ENCODE measurements at places on chromosomes 12 and 14.

DNA sequence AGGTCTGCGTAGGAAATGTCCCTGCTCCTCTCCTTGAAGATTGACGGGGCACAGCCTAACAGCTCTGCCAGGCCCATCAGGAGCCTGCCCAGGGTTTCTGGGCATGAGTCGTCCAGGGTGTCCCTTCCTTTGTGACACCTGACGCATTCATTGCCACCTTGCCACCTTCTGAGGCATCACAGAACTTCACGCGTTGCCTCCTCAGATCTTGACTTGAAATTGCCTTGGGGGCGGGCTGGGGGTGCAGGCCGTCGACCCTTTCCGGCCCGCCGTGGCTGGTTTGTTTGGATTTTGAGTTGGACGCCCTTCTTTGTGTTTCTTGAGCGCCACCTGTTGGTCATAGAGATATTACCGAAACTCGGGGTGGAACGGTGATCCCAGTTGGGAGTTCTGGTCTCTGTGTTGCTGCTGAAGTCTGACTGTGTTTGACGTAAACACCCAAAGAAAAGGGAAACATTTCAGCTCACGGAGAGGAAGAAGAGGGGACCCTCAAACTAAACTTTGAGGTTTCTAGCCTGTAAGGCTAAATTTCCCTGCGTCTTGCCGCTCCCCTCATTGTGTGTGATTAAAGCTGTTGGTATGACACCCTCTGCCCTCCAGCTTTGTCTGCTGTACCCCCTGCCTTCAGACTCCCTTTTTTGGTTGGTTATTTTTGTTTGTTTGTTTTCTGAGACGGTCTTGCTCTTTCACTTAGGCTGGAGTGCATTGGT lies 44.6 kb downstream of the MLXIP start:
- DNase-seq: no peak

DNA sequence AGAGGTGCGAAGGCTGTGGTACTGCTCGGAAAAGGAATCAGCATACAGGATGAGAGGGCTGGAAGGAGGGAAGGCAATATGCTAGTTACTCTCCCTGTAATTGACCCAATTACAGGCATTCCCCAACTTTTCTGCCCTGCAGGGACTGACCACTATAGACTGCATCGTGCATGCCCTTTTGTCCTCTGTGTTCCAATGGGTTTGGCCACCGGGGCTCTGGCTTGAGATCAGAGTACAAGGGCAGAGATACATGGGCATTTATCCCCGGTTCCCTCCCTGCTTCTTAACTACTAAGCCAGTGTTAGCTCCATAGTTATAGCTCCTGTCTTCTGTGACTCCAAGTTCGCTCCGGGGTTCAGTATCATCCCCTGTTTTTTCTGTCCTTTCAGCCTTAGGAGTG lies 59.7 kb downstream of the GTF2A1 start:
- no peak for DNase-seq

GRCh38 chr12:76259660-76260389 lies 88.4 kb downstream of the BBS10 start:
- DNase-seq: no peak

DNA sequence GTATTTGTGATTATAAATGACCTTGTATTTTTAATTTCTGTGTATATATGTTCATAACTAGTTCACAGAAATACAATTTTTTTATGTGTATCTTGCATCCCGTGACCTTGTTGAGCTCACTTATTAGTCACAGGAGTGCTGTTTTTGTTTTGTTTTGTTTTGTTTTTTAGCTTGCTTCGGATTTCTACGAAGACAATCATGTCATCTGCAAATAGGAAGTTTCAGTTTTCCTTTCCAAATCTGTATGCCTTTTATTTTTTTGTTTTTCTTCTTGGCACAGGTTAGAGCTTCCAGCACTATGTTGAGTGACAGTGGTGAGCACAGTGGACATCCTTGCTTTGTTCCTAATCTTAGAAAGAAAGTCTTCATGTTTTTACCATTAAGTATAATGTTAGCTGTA lies 229.2 kb upstream of the GARIN6 start:
- no peak for DNase-seq

DNA sequence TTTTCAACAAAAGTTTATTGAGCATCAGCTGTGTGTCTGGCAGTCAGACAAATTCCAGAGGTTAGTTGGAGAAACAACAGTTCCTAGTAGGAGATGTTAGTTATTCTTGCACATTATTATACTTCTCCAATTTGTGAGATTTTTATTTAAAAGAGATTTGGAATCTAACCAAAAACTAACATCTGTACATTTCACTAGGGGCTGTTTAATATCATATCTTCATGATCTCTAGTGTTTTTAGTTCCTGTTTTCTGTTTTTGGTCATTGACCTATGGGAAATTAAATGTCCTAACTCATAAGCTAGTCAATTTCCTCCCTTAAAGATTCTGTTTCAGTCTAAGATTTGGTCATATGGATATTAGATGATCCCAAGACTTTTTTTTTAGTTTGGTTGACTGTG lies 34.1 kb upstream of the KLHDC2 start:
- DNase-seq: no peak

DNA sequence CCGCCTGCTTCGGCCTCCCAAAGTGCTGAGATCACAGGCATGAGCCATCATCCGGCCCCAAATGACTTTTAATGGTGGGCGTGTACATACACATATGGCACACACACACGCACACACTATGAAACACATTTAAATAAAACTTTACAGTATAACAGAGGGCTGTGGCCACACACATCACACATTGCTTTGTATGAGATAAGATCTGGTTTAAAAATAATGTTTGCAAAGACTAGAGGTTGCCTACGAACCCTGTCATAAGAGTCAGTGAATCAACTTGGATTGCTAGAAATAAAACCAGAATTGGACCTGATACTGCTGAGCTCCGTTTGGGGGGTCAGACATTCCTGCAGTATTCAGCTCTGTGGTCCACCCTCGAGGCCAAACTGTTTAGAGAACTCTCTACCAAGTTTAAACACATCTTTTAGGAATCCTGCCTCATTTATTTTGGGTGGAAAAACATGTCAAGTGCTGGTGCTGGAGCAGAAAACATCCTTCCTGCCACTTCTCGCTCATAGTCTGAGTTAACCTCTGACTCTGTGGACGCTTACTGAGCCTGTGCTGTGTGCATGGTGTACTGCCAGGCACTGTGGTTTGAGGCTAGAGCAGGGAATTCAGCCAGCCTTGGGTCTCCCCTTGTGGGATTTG lies 47.8 kb upstream of the EML1 start:
- DNase-seq: no peak

- no peak for DNase-seq
These were observed 28.9 kb downstream of the VDR start for GRCh38 chr12:47875746-47876439.

- DNase-seq: no peak
These were observed 41.3 kb upstream of the RNU6-8 start for GRCh38 chr14:32244404-32244803.

- DNase-seq: no peak
These were observed 221.1 kb upstream of the RGS6 start for GRCh38 chr14:71711125-71711524.

DNA sequence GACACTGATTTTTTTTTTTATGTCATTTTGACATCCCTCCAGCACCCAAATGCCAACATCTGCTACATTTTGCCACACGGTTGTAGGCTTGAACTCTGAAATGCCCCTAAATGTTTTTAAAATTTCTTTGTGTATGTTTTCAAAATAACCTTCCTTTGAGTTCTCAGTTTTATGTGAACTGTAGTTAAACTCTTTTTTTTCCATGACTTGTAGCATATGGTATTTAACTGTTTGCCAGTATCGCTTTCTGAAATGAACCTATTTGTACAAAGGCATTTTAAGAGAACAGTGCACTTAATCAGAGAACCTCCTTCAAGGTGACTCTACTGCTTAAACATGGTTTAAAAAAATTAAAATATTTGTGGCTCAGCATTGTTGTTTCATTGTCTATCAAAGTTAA lies 61.5 kb downstream of the PDE3A start:
- no peak for DNase-seq

DNA sequence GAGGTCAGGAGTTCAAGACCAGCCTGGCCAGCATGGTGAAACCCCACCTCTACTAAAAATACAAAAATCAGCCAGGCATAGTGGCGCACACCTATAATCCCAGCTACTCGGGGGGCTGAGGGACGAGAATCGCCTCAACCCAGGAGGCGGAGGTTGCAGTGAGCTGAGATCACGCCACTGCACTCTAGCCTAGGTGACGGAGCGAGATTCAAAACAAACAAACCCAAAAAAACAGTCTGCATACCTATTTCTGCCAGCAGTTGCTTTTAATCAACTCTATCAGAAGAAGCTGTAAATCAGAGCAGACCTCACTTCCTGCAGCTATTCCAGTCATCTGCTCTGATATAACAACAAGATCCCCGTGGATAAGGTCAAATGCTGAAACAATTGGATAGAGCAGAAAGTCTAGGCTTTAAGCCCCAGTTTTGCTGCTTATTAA lies 50.5 kb downstream of the LIMA1 start:
- no peak for DNase-seq

DNA sequence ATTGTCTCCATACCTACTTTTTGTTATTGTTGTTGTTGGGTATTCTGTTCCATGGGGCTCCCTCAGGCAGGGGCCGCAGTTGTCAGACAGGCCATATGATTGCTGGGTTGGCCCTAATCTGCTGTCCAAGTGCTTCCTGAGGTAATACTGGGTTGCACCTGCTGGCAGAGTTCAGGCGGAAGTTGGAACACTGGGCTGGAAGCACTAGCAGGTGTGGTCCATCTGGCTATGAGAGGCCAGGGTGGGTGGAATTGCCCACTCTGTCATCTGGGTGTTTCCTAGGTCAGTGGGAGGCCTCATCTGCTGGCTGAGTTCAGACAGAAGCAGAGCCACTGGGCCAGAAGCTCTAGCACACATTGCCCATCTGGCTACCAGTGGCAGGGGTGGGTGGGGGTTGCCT lies 81.3 kb upstream of the NID2 start:
- no peak for DNase-seq

GRCh38 chr12:100827901-100828520 lies 33.4 kb downstream of the ANO4 start:
- peak; percentile 4 for DNase-seq

DNA sequence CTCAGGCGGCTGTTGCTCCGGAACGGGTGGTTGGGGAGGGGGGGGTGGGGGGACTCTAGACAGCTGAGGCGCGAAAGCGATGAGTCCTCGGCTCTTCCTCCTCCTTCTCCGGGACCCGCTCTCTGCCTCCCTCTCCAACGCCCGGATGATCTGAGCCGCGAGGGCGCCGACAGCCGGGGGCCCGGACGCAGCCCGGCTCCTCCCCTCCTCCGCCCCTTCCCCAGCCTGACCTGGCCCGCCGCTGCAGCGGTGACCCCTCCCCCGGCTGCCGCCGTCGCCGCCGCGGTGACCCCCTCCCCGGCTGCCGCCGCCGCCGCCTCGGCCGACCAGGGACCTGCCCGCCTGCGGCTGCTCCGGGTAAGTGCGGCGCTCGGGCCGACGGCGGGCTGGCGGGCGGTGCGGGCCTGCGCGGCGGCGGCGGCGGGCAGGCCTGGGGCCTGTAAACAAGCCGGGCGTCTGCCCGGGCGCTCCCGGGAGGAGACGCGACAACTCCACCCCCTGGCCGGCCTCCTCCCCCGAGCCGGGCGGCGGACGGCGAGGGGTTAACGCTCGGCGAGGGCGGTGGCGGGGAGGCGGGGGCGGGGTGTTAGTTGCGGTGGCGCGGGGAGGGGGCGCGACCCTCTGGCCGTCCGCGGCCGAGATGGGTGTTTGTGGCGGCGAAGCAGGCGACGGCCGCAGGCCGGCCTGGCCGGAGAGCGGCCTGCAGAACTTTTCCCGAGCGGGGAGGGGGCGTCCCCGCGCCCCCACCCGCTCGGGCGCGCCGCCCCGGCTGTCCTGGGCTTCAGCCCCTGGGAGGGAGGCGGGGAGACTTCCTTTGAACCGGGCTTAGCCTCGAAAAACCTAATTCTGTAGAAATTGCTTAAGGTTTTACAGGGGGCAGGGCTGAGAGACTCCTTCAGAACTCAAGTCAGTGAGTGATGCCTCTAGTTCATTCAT lies 568 bp downstream of the PPM1A start:
- peak; percentile 50 for DNase-seq

GRCh38 chr14:66918527-66918926 lies 270.7 kb upstream of the GARIN2 start:
- DNase-seq: no peak

DNA sequence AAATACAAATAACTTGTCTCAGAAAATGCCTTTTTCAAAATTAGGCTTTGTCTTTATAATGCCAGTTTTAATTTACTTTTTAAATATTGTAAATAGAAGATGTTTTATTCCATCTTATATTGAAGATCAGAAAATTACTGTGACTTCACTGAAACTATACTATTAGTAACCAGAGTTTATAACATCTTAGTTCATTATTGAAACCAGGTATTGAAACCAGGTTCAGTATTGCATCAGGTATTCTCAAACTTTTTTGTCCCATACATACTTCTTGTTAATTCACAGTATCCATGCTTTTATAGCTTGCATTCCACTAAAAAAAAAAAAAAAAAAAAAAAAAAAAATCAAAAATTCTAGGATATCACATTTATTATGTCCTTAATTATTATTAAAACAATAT lies 227.5 kb downstream of the GXYLT1 start:
- DNase-seq: no peak

DNA sequence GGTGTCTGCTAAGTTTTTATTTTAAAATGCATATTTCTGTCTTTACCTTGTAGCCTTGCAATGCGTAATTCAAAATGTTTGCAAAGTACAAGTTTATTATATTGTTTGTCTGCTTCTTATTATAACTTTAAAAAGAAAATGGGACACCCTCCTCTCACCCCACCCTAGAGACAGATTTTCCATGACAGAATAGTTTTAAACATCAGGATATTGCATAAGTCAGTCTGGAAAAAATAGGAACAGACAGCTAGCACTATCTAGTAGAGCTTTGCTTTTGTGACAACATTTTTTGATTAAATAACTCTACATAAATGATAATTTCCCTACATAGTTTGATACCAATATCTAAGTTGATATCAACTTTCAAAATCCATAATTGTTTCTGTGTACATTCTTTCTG lies 71.3 kb downstream of the PDE3A start:
- DNase-seq: no peak

- no peak for DNase-seq
These were observed 132.8 kb upstream of the HIF1A start for GRCh38 chr14:61562321-61563161.

DNA sequence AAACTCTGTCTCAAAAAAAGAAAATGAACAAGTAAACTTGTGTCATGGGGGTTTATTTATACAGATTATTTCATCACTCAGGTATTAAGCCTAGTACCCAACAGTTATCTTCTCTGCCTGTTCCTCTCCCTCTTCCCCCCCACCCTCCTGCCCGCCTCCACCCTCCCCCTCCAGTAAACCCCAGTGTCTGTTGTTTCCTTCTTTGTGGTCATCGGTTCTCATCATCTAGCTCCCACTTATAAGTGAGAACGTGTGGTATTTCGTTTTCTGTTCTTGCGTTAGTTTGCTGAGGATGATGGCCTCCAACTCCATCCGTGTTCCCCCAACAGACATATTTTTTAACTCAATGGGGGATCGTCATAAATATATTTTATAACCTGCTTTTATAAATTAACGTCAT lies 12.3 kb downstream of the IL31 start:
- DNase-seq: no peak

GRCh38 chr12:8549381-8549780 lies 8.7 kb upstream of the CLEC4E start:
- DNase-seq: no peak
